ENCODE measurements at places on chromosomes 3 and 15.

- no peak for DNase-seq
Measured at GRCh38 chr3:185858502-185859225, 33.8 kb upstream of the IGF2BP2 start.

DNA sequence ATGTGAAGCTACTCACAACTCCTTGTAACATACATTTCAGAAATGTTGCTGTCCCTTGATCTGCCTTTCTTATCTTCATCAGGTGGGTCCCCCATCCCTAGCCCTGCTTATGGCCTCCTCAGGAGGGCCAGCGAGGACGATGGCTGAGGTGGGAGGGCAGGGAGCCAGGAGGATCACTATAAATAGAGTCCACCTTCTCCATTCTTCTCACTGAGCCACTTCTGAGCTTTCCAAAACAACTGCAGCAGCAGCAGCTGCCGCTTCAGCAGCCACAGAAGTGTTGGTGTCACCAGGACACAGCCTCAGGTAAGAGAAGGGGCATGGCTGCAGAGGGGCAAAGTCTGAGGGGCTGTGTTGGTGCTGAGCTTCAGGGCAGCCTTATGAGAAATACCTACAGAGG is 53.5 kb downstream of the ANAPC13 start:
- DNase-seq, result no peak

- no peak for DNase-seq
Measured at GRCh38 chr3:126322181-126322967, 34.8 kb downstream of the KLF15 start.

GRCh38 chr3:136932523-136932922 is 25.3 kb upstream of the IL20RB start:
- DNase-seq, result peak; percentile 76

- DNase-seq, result peak; percentile 70
Measured at GRCh38 chr3:149363053-149363452, 14.4 kb downstream of the TM4SF1 start.

GRCh38 chr3:187848401-187848800 is 103.1 kb upstream of the BCL6 start:
- peak; percentile 70 for DNase-seq

GRCh38 chr3:166799-167198 is 29.8 kb upstream of the CHL1 start:
- no peak for DNase-seq

- DNase-seq, result no peak
Measured at GRCh38 chr15:29612701-29613100, 209.6 kb downstream of the TJP1 start.

- no peak for DNase-seq
Measured at GRCh38 chr3:106097817-106098435, 229.1 kb upstream of the CBLB start.

GRCh38 chr3:131694376-131694775 is 191.6 kb upstream of the MRPL3 start:
- DNase-seq, result no peak

GRCh38 chr3:194675081-194675640 is 3.2 kb upstream of the LSG1 start:
- peak; percentile 33 for DNase-seq

DNA sequence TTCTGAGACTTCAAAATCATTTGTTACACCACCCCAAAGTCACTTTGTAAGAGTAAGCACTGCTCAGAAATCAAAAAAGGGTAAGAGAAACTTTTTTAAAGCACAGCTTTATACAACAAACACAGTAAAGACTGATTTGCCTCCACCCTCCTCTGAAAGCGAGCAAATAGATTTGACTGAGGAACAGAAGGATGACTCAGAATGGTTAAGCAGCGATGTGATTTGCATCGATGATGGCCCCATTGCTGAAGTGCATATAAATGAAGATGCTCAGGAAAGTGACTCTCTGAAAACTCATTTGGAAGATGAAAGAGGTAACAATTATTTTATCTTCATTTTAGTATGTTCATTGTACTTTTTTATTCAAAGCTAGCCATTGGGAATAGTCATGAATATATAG is 32.6 kb downstream of the BLM start:
- no peak for DNase-seq

DNA sequence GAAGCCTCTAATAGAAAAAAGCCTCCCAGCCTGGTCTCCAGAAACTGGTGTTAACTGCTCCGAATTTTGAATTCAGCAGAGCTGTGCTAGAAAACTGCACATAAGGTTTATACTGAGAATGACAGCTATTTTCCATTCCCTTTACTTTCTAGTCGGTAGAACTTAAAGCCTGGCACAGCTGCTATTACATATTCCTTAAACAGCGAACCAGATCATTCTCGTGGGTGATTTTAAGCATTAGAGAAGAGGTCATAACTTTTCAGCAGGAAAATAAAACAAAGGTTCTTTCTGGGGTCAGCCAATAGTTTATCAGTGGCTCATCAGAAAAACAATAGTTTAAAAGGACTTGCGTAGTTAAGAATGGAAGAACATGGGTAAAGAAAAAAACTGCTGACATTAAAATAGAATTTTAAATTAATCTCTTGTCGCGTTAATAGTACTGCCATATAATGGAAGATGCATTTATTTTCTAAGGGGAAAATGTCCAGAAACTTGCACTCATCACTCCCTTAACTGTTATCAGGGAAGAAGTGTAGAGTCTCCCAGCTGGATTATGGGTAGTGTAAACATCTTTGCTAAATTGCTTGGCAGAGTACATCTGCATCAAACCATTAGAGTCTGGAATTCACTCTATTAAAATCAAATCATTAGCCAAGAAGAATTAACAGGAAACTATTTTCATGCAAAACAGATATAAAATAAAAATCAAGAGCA is 7.9 kb downstream of the VGLL4 start:
- DNase-seq, result no peak

DNA sequence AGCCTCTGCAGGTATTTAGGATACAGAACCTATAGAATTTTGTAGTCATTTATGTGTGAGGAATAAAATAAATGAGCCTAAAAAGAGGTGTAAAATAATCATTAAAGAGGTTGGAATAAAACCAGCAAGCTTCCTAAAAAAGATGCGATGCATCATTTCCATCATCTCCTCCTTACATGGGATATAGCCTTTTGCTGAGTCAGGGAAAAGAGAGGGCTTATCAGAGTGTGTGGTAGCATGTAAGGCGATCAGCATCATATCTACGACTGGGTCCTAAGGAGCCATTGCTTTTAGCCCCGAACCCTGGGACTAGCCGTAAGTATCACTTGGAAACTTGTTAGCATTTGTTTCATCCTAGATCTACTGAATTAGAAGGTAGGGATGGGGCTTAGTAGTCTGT is 94.9 kb downstream of the DTWD1 start:
- no peak for DNase-seq

DNA sequence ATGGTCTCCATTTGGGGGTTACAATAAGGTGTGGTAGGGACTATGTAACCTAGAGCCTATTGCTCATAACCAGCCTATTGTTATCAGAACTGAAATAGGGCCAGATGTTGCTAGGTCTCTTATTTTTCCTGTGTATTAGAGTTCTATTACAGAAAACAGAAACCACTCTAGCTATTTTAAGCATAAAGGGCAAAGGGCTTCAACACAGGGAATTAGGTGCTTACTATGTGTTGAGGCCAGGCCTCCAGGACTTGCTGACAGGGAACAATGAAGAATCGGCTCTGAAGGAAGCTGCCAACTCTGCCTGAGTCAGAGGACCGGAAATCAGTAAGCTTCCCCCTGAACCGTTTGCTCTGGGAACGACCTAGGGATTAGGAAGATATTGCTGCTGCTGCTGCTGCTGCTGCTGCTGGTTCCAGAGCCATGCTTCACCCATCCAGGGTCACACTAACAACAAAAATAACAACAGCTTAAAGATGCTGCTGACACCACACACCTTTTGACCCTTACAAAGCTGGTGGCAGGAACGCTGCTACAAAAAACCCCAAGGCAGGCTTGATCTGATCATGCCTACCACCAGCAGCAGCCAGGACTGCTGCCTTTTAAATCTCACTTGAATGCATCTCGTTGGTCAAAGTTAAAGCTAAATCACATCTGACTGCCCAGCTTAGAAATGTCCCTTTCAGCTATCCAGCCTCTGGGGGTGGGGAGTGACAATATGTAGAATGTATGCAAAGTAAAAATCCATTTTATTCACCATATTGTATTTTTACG is 276.9 kb upstream of the IL12A start:
- DNase-seq, result peak; percentile 81

- DNase-seq, result no peak
Measured at GRCh38 chr3:123324880-123325765, 123.4 kb downstream of the SEC22A start.

DNA sequence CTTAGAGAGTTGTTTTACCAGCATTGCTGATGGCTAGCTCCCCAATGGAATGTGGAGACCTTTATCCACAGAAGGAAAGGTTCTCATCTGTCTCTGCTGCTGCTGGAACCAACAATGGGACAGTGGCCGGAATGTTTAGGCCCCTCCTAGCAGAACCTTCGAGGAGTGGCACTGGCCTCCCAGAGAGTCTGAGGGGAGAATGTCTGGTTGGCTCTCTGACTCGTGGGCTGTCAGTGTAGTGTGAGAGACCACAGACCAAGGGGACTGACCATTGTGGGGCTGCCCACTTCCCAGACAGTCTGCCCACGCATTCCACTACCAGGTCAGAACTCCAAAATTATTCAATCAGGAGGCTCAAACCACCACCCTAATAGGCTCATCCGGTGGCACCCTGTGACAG is 5.1 kb downstream of the RASL12 start:
- no peak for DNase-seq

DNA sequence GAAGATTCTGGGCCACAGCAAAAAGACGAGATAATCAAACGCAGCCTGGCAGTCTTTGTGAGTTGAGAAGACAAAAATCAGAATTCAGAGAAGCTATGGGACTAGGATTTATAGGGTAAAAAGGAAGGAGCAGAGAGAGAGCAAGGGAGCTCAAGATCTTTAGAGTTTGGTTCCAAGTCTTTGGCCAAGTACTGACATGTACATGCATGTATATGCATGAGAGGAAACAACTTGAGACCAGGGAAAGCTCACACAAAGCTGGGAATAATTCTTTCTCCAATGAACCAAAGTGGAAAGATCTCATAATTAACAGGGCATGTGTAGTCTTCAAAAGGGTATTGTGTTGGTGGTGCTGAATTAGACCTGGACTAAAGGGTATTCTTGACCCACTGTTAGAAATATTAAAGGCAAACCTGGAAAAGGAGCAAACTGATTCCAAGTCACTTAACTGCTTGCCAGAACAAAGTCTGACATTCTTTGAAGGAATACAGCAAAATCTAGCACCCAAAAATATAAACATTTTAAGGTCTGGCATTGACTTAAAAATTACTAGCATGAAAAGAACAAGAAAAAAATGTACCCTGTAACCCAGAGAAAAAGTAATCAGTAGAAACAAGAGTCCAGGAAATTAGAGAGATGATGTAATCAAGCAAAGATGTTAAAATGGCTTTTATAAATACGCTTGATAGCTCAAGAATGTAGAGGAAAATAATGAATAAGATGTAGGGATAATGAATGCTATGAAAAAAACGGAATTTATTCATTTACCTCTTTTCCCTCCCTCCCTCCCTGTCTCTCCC is 226.0 kb upstream of the CGNL1 start:
- DNase-seq, result peak; percentile 80

GRCh38 chr3:191628571-191628970 is 167.6 kb downstream of the PYDC2 start:
- no peak for DNase-seq

DNA sequence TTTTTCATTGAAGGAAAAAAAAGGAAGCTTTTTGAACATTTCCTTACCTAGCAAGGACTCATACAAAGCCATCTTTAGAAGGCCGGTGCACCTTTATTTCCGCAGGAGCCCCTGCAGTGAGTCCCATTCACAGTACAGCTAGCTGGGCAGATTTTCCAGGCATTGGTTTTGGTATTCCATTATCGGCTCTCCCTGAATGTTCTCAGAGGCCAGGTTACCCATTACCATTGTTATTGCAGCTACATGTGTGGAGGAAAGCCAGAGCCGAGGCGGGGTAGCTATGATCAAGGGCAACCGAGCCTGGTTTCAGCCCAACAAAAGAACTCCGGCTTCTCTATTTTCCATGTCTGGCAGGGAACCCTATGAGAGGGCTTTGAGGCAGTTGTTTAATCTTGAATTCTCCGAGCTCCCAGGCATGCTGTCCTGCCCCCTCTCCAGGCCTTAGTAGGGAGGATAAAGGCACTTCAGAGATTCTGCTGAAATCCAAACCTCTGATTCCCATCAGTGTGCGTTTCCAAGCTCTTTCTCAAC is 100.3 kb downstream of the LRRK1 start:
- DNase-seq, result no peak

DNA sequence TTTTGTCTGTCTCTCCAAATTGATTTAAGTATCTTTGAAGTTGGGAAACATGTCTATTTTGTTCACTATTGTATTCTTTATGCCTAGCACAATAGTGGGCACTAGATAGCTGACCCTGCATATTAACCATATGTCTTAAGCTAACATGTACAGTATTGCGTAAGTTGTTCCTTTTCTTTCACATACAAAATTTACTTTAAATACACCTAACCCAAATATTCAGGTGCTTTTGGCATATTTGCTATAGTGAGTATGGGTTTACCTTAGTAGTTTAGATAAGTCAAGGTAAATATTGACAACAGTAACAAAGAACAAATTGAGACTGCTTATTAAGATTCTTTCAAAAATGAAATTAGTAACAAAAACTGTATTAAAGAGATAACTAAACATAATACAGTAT is 50.9 kb downstream of the NRG4 start:
- no peak for DNase-seq

- DNase-seq, result no peak
Measured at GRCh38 chr3:45554006-45554666, 40.4 kb upstream of the LIMD1 start.

DNA sequence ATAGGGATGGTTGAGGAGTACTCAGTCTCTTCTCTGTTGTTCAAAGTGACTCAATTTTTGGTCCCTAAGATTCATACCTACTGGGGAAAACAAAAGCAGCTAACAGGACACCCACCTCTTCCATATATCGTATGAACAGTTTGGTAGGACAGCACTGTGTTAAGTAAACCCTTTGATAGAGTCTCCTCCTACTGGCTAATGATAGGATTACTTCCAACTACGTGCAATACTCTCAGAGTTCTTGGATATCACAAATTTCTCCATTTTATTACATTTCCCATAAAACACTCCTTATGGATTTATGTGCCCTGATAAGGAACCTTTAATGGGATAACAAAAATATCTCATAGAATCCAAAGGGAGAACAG is 200.2 kb upstream of the GOLGA6L4 start:
- DNase-seq, result peak; percentile 55

GRCh38 chr15:64149893-64150578 is 1.5 kb upstream of the SNX22 start:
- DNase-seq, result no peak

GRCh38 chr3:127961963-127962362 is 46.9 kb downstream of the KBTBD12 start:
- peak; percentile 99 for DNase-seq

DNA sequence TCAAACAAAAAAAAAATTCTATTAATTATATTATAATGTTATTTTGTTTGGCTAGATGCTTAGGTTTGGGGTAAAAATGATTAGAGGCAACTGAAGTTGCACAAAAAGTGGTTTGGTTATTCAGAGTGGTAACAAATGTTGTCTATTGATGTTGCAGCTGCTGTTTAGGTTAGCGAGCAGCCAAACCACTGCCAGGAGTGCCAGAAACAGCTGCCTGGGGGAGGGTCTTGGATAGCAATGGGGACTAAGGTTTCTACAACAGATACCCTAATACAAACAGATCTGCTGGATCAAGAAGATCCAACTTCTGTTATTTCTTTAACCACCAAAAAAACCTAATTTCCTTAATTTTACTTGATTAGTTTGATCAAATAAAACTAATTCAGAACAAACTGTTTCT is 26.6 kb downstream of the BTLA start:
- no peak for DNase-seq

All from bronchial epithelial cell (primary cell).